ENCODE measurements at places on chromosomes 7 and 10.

- DNase-seq: no peak
Observed at GRCh38 chr7:11540271-11540761, 291.7 kb downstream of the THSD7A start.

- no peak for DNase-seq
Observed at GRCh38 chr10:32328499-32328898, 18.5 kb downstream of the EPC1 start.

DNA sequence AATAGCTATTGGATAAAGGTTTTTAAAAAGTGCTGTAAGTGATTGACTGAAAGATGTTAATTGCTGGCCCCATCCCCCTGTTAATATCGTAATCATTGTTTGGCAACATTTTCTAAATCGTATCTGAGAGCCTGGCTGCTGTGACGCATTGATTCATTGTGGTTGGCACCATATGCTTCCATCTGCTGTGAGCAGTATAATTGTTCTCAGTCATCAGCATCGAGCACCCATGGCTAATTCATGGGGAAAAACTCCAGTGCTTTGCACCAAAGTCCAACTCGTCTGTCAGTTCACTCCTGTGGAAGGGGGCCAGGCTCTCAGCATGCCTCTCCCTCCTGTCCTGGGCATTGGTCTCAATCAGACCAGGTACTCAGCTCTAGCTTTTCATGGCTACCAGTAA, 205.2 kb downstream of the STK31 start:
- DNase-seq: no peak

DNA sequence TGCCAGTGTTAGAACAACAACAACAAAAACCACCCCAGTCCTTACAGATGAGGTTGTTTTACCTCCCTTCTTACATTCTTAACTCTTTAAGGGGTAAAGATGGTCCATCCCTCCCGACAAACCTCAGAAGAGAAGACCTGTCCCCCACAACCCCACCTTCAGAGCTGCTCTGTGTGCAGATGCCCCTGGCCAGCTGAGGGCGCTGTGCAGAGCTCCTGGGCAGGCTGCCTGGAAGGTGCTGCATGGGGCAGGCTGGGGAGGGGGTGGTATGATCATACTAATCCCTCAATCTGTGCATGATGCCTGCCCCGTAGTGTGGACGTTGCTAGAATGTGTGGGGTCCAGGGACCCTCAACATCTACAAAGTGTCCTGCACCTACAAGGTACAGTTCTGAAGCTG, 387.1 kb downstream of the INHBA start:
- DNase-seq: no peak

GRCh38 chr10:127998501-127999144, 91.7 kb downstream of the PTPRE start:
- no peak for DNase-seq

DNA sequence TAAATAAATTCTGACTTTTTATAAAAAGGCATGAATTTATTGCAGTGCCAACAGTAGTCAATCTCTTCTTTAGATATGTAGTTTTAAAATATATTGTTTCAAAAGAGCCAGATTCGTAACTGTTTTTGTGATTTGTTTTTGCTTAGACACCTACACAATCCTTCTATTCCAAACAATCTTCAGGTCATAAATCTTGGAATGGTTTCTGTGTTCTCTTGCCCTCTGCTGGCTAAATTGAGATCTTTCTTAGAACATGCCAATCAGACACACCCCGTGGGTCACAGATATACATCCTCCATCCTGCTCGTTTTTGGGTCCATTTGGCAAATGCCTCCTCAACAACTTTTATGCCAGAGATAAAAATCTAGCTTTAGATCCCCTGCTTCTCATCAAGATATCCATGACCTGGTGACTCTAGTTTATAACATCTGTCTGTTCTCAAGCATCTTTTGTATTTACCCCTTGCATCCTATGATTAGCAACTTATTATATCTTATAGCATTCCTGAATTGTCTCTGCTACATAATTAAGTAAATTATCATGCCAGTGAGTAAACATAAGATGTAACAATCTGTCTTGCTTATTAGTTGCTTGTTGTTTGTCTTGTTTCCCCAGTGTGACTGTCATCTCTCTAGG, 35.3 kb upstream of the IFRD1 start:
- DNase-seq: no peak

DNA sequence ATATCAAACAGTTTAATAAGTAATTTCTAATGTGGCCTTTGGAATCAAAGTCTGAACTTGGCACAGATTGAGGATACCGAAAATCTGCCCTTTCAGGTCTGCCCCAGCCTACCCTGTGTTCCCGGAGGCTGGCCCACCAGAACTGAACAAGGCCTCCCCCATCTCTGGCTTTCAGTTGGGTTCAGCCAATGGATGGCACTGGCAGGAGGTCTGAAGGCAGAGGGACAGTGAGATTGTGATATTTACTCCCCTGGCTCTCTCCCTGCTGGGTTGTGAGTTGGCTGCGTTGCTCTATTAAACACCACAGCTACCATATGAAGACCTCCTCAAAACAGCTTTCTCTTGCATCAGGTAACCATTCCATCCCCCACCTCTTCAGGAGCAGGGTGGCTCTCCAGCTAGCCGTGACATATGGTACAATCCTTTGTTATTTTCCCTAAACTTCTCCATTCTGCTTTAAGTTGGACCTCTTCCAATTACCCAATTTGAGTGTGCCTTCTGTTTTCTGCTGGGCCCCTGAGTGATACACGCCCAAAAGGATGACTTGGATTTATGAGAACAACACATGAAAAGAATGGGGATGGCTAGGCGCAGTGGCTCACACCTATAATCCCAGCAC, 28.1 kb downstream of the DNMBP start:
- DNase-seq: no peak

DNA sequence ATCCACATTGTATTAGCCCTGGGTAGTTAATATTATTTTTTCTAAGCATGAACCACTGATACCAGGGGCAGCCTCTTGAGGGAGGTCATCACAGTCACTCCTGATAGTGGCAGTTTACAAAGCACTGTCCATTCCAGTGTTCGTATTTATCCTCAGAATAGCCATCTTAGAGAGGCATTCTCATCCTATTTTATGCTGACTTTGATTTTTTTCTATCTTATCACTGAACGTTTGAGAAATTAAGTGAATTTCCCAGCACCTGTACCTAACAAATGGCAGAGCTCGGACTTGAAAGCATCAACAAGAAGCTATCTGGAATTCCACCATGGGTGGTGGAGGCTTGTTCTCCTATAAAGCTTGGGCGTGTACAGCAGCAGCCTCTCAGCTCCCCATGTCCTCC, 26.1 kb upstream of the MGAM2 start:
- no peak for DNase-seq

- DNase-seq: no peak
Observed at GRCh38 chr7:6478186-6478585, 30.4 kb upstream of the DAGLB start.

DNA sequence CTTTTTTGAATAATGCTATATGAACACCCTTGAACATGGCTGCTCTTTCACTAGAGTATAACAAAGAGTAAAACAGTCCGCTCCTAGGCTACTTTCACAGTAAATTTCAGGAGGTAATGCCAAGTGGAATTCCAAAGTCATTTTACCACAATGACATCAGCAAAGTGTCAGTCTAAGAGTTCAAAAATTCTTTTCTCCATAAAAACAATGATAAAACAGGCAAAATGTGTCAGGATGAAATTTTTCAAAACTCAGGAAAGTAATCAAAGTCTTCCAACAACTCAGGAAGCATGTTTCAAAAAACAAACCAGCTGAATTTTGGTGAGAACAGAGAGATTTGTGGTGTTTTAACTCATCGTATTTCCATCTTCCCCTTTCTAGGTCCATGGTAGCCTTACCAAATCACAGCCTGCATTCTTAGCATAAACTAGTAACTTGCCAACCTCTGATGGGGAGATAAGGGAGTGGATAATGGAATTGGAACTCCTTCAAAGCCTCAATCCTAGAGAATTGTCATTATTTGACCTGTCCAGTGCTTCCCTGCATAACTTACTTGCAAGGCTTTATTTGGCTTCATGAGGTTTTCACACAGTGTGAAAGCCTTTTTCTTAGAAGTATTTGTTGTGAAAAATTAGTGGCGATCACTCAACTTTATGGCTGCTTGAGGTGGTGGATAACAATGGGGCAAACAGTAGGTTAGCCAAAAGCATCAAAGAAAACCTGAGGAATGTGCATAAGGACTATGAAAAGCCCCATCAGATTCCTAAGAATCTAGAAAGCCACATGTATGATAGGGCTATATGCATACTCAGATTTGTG, 302.7 kb downstream of the HDAC9 start:
- DNase-seq: no peak

DNA sequence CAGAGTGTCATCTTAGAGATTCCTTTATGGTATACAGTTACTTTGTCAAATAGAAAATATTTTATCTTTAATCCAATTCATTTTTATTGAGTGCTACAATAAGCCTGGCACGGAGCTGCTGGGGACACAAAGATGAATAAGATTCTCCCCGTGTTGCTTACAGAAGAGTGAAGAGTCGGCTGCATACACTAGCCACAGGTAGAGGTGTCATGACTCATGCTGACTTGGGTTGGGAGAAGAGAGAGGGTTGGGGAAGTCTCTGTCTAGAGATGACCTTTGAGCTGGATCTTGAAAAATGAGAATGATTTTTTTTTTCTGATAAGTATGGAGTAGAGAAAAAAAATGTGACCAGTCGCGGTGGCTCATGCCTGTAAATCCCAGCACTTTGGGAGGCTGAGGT, 289.9 kb upstream of the CELF2 start:
- DNase-seq: no peak

- DNase-seq: no peak
Observed at GRCh38 chr7:6269527-6269926, 2.9 kb downstream of the CYTH3 start.

GRCh38 chr7:133593561-133593960, 340.7 kb downstream of the EXOC4 start:
- no peak for DNase-seq

GRCh38 chr10:130989670-130990232, 321.8 kb downstream of the TCERG1L start:
- no peak for DNase-seq

- no peak for DNase-seq
Observed at GRCh38 chr7:127362364-127363027, 30.0 kb downstream of the ZNF800 start.

DNA sequence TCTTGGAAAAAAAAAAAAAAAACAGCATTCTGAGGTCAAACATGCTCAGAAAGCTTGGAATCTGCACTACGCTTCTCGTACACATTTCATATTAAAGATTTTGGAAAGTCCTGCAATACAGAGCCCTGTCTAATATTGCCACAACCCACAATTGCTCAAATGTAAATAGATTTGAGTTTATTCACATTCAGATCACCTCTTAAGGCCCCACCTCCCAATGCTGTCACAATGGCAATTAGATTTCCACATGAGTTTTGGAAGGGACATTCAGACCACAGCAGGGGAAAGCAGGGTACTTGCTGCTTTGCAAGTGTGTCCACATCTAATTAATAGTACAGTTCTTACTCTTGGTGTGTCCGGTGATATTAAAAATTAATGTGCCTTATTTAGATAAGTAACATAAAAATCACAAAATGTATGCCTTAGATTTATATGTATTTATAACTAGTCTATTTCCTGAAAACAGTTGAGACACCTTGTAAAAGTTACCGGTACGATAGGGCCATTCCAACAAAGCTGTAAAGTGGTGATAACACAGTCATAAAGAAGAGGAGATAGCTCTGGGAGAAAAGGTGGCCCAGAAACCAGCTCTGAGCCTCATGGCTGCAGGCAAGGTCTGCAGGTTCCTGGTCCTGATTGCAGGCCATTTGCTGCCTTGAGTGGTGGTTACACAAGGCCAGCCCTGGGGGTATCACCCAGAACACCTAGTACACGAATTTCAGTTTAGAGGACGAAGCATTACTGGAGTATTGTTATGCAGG, 27.9 kb downstream of the EGFR start:
- no peak for DNase-seq

DNA sequence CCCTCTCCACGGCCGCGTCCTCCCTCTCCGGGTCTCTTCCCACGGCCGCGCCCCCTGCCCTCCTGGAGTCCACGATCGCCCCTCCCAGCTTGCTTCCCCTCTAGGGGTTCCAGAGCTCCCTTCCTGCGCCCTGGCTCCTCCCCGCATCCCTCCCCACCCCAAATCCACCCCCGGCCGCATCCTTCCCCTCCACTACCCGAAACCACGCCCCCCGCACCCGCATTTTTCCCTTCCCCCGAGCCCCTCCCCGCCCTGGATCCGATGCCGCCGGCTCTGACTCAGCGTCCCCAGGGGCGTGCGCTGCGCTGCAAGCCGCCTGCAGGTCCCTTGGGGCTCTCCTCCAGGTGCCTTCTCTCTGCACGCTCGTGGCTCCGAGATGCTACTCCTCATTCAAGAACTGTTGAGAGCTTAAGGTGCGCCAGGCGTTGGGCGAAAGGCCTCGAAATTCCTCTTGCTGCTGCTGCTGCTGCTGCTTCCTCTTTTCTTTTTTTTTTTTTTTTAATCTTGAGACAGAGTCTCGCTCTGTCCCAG, 372 bp upstream of the TMEM130 start:
- peak; percentile 26 for DNase-seq

- DNase-seq: no peak
Observed at GRCh38 chr7:28942168-28942567, 16.0 kb downstream of the TRIL start.

GRCh38 chr7:36176697-36177096, 23.6 kb downstream of the EEPD1 start:
- no peak for DNase-seq

DNA sequence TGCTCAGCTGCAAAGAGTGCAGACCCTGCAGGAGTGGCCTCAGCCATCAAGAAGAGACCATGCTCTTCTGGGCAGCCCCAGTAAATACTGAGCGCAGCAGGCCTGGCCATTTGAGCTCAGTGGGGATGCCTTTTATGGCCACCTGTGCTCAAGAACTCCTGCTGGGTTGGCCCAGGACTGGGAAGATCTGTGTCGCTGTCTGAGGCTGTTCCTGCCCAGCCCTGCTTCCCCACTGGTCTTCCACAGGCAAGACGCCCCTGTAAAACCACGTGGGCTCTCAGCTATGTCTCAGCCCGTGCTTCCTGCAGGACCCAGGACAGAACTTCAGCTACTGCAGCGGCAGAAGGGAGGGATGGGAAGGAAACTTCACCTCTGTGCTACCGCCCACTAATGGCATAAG, 10.5 kb upstream of the PPIF start:
- DNase-seq: no peak

- DNase-seq: no peak
Observed at GRCh38 chr10:27660711-27661110, 84.9 kb downstream of the MKX start.

All from stimulated activated CD4-positive, alpha-beta T cell treated with anti-CD3 and anti-CD28 coated beads, Interleukin-15, amount 100 ng/mL, for 1 hour (primary cell).